ENCODE measurements at places on chromosomes 11 and 22.

- no peak for DNase-seq
These were observed 160.4 kb downstream of the INSC start for GRCh38 chr11:15275141-15275540.

DNA sequence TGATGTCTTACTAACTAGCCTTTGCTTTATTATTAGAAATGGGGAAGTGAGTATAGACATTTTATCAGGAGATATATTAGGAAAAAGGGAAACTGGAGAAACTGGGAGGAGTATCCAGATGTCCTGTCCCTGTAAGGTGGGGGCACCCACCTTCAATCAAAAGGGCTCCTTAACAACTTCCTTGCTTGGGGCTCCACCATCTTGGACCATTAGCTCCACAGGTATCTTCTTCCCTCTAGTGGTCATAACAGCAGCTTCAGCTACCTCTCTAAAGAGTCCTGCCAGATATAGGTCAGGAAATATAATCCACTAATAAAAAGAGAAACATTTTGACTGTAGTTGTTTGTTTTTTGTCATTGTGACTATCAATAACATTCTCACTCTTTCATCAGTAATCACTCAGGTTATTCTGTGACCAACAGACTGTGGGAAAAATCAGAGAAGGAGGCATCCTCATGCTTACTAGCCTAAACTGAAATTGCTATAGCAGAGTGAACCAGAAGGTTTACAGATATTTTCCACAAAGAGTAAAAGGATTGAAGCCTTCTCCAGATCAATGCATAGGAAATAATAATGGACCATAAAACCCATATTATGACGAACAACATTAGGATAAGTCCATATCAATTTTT, 10.4 kb downstream of the OR51B4 start:
- DNase-seq: no peak

DNA sequence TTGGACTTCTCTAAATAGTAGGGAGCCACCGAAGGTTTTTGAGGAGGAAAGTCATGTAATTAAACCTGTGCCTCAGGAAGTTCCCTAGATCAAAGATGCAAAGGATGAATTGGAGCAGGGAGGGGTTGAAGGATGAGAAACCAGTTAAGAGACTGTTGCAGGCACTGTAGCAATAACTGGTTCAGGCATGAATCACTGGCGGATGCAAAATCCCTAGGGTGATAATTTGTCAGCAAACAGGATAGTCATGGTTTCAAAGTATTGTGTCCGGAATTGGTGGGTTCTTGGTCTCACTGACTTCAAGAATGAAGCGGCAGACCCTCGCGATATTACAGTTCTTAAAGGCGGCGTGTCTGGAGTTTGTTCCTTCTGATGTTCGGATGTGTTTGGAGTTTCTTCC, 19.9 kb downstream of the TRIOBP start:
- no peak for DNase-seq

GRCh38 chr11:3605771-3606203, 36.0 kb downstream of the ART5 start:
- no peak for DNase-seq

- DNase-seq: no peak
These were observed at the start of gene NEFH for GRCh38 chr22:29479417-29480261. NEFH (plus strand) TSS chr22:29480218; CDS start chr22:29480263, 45 bp downstream.

DNA sequence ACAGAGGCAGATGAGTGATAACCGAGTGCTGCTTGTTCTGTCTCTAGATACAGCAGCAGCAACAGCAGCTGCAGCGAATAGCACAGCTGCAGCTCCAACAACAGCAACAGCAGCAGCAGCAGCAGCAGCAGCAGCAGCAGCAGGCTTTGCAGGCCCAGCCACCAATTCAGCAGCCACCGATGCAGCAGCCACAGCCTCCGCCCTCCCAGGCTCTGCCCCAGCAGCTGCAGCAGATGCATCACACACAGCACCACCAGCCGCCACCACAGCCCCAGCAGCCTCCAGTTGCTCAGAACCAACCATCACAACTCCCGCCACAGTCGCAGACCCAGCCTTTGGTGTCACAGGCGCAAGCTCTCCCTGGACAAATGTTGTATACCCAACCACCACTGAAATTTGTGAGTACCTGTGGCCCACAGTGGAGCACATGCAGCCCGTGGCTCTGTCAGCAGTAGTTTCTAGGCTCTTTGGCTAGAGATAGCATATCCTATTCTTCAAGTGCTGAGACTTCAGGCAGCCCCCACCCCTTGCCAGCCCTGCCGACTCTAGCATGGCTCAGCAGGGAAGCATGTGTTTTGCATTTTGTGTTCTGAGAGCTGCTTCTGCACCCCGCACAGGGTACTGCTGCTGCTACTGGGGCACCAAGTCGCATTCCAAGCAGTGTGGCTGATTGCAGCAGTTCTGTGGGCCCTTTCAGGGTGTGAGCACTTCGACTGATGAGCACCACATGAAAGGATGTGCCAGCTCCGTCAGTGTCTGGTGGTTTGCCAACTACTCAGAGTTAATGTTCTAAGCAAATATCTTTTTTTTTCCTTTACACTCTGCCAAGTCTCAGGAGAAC, 59.2 kb downstream of the MED15 start:
- DNase-seq: no peak

GRCh38 chr11:121456816-121457431, 4.2 kb upstream of the SORL1-AS1 start:
- DNase-seq: no peak

All from GM12864 (cell line).